Globus pallidus (tissue), 1 donor: ENCODE measurements at places on chromosomes 3 and 15.
A peak's percentile ranks its signal among the peaks of the same experiment; 100 is the strongest.

DNA sequence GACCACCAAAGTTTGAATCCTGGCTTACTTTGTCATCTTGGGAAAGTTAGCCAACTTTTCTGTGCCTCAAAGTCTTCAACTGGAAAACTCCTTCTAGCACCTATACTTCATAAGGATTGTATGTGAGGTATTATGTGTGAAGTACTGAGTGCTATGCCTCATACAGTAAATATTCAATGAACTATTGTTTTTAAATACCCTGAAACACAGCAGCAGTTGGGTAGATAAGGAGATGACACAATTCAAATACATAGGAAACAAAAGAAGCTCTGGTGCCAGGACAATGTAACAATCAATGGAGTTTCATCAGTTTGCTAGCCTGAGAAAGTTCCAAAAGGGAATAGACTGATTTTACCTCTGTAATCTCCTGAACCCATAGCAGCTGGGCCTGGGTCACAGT is 43.3 kb downstream of the TUBGCP4 start:
- DNase-seq = no peak

GRCh38 chr3:9133656-9134055 is 115.8 kb downstream of the SRGAP3 start:
- DNase-seq = no peak

DNA sequence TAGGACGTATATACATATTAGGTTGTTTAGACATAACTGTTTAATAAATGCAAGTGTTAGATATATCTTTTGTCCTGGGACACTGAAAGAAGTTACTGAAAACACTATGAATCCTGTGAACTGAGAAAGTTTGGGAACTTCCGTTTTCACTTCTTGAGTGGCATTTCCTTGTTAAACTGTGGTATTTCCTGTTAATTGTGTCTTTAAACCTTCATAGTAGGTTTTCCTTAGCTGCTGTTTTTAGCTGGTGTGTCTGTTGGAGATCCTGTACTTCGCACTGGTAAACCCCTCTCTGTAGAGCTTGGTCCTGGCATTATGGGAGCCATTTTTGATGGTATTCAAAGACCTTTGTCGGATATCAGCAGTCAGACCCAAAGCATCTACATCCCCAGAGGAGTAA is 37.1 kb downstream of the ATP6V1A start:
- DNase-seq = no peak

- DNase-seq = no peak
Measured at GRCh38 chr3:138946663-138947494, at the start of the genes FOXL2 and FOXL2NB. FOXL2 (minus strand) TSS chr3:138947137; CDS start chr3:138946722, 415 bp downstream. FOXL2NB (plus strand) TSS chr3:138947217; CDS start chr3:138947365, 148 bp downstream.

DNA sequence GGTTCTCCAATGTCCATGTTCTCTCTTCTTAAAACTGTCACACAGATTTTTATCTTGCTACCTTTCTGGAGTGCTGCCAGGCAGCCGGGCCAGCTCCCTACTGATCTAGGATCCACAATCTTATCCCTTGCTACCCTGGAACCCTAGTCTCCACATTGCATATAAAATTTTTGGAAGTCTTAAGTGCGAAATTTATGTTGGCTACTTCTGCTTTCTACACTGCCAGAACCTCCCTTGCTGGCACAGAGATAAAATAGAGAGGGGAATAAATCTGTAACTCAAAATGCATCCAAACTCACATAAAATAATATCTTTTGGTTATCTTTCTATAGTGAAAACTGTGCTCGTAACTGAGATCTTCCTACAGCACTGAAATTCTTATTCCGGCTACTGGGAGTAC is 182.6 kb downstream of the ZPLD1 start:
- no peak for DNase-seq

DNA sequence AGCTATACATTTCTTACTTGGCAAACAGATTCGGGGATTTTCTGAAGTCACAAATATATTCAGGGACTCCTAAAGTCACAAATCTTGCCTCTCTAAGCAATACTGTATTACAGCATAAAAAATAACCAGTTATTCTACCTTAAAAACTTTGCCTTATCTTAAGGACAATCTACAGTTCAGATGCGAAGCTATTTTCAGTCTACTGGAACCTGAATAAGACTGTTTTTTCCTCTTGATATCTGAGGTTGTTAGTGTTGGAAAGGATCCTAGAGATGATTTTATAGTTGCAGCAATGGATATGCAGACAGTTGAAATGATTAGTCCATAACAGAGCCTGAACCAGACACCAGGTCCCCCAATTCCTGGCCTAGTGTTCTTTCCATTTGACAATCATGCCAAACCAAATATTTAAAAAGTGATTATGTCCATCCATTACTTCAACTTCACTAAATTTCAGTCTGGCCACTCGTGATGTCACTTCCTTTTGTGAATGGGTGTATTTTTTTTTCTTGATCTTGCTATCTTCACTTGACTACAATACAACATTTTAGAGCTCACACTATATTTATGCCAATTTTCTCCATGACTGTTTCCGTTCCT is 1.8 kb downstream of the HDGFL3 start:
- DNase-seq = no peak

DNA sequence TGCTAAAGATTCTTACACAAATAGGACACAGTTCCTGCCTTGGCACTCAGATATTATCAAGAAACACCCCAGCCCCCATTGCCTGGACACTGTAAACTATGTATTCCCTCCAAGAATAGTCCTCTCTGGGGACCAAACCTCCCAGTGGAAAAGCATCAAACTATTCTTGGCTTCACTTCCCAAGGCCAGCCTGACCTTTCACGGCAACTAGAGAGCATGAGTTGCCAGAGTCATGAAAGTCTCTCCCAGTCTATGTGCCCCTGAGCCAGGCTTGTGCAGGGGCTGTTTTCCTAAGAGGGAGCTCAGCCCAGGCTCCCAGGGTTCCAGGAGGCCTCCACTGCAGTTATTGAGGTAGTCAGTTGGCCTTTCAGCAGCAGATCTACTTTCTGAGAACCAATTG is 251.9 kb upstream of the TGFBR2 start:
- no peak for DNase-seq

- DNase-seq = no peak
Measured at GRCh38 chr3:129039271-129040038, 21.1 kb upstream of the GP9 start.

- peak; percentile 69 for DNase-seq
Measured at GRCh38 chr3:55488398-55489055, 1.4 kb upstream of the WNT5A start.

- no peak for DNase-seq
Measured at GRCh38 chr3:59256230-59256629, 206.4 kb upstream of the CFAP20DC start.

- no peak for DNase-seq
Measured at GRCh38 chr15:81331600-81331999, 7.7 kb upstream of the STARD5 start.

GRCh38 chr3:177770383-177771230 is 573.3 kb upstream of the TBL1XR1 start:
- DNase-seq = no peak

DNA sequence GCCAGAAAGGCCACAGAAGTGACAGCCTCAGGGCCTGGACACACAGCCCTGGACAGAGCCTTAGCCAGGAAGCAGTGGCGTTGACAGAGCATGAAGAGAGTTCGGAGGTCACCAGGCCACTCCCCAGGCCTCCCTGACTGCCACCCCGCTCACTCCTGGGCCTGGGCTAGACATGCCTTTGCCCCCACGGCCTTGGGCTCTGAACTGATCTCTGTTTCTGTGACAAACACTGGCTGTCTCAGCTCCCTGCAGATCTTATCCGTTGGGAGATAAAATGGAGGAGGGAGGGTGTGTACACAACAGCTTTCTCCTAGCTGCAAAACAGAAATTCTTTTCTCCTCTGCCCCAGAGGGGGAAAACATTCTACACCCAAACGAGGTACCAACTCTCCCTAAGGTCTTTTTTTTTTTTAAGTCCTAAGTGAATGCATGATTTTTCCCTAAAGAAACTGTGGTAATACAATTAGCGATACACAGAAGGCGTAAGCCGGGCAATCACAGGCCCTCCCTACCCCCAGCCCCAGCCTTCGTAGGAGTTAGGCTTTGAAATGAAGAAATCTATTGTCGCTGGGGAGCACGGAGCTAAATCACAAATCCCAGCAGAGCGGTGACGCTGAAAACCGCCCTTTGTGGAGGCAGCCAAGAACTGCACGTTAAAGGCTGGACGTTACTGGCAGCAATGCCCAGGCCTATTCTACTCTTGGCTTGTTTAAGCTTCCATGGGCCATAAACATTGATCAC is 45.0 kb downstream of the SRGAP3 start:
- peak; percentile 82 for DNase-seq

DNA sequence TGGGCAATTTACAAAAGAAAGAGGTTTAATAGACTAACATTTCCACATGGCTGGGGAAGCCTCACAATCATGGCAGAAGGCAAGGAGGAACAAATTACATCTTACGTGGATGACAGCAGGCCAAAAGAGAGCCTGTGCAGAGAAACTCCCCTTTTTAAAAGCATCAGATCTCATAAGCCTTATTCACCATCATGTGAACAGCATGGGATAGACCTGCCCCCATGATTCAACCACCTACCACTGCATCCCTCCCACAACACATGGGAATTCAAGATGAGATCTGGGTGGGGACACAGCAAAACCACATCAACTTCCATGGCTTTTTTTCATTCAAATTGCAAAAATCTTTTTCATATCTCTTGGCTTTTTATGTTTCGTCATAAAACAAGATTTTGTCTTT is 67.6 kb upstream of the GADL1 start:
- DNase-seq = no peak
